ENCODE measurements at places on chromosomes 5 and 9.
A peak's percentile ranks its signal among the peaks of the same experiment; 100 is the strongest.

DNA sequence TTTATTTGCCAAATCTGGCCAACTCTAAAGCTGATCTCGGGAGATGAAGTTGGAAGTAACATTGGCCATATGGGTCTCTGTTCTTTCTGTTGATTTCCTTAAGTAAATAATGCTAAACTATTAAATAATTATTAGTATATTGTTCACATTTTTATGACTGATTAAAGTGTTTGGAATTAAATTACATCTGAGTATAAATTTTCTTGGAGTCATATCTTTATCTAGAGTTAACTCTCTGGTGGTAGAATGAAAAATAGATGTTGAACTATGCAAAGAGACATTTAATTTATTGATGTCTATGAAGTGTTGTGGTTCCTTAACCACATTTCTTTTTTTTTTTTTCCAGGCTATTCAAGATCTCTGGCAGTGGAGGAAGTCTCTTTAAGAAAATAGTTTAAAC, 9.3 kb upstream of the FGF18 start:
- no peak for DNase-seq

- DNase-seq: no peak
Observed at GRCh38 chr9:72151104-72151503, 1.9 kb downstream of the GDA start.

DNA sequence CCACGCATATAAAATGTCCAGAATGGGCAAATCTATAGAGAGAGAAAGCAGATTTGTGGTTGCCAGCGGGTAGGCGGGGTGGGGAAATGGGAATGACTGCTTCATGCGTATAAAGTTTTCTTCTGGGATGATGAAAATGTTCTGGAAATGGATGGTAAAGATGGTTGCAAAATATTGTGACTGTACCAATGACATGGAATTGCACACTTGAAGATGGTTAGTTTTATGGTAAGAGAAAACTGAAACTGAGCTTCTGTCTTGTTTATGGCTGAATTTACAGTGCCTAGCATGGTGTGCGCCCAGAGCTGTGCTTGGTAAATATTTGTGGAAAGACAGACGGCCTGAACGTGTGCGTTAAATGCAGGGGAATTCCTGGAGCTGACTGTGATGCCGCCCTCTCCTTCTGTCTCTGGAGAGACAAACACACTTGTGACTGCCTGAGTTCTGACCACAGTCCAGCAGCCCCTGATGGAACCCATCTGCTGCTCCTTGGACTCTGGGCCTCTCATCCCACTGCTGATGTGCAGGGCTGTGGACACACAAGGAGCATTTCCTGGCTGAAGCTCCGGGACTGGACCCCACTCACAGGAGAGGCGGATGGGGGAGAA, 8.6 kb upstream of the PTGES start:
- DNase-seq: peak; percentile 88

- no peak for DNase-seq
Observed at GRCh38 chr5:72300590-72301339, 19.3 kb downstream of the MRPS27 start.

GRCh38 chr5:81572201-81572600, 178.3 kb upstream of the ACOT12 start:
- DNase-seq: peak; percentile 53

All from fibroblast of gingiva (primary cell).